ENCODE measurements at places on chromosomes 1 and 21.

DNA sequence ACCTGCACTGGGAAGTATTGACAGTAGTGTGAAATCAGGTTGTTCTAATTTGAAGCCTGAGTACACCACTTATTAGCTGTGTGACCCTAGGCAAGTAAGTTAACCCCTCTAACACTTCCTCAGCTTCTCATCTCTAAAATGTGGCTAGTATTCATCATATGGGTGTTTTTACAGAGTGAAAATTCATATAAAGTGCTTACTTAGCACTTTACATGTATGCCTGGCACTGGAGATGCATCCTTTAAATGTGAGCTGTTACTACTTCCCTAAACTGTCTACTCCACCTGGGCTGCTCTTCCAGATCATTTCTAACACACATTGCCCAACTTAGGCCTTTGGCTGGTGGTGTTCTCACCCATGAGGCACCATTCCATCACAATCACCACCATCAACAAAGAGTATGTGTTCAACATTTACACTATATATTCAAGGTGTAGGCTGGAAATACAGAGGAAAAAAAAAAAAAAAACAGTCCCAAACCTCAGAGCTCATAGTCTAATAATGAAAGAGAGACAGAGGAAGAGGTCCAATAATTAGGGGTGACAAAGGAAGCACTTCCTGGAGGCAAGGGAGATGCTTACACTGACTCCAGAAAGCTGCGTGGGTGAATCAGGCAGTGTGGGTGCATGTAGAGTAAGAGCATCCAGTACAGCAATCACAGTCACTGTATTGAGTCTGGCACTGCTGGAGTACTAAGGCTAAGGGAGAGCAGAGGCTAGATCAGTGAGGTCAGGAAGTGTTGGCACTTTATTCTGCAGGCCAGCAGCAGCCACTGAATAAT, 3.6 kb downstream of the STX6 start:
- DNase-seq, result peak; percentile 30

- no peak for DNase-seq
Observed at GRCh38 chr1:101314244-101314643, 77.4 kb downstream of the S1PR1 start.

- no peak for DNase-seq
Observed at GRCh38 chr1:188888386-188888785, 1589.3 kb downstream of the BRINP3 start.

DNA sequence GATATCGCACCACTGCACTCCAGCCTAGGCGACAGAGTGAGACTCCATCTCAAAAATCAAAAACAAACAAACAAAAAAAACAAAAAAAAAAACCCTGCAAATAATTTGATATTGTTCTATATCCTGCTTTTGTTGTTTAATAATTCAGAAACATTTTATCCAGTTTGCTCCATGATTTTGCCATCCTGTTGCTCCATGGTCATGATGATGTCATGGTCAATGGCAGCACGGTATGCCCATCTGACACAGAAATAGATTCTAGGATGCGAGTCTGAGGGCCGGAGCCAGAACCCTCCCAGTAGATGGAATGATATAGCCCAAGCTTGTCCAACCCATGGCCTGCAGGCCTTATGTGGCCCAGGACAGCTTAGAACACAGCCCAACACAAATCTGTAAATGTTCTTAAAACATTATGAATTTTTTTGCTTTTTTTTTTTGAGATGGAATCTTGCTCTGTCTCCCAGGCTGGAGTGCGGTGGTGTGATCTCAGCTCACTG, 39.8 kb downstream of the EDARADD start:
- no peak for DNase-seq

DNA sequence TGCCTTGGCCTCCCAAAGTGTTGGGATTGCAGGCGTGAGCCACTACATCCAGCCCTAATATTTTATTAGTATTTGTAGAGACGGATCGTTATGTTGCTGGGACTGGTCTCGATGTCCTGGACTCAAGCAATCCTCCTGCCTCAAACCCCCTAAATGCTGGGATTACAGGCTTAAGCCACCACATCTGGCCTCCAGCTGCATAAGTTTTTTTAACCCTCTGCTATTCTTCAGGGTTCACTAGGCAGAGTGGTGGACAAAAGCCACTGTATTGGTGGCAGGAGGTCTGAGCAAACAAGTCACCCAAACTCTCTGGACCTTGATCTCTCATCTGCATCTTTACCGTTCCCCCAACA, 10.1 kb upstream of the CLIC4 start:
- DNase-seq, result no peak

DNA sequence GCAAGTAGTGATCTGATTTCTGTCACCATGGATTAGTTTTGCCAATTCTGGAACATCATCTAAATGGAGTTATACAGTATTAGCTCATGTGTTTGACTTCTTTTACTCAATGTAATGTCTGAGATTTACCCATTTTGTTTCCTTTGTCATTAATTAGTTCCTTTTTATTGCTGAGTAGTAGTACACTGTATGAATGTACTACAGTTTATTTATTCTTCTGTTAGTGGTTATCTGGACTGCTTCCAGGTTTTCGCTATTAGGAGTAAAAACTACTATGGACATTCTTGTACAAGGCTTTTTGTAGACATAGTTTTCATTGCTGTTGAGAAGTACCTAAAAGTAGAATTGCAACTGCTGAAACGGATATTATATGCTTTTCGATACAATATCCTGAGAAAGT, 14.1 kb downstream of the SUCO start:
- DNase-seq, result no peak

GRCh38 chr1:101187297-101187696, 49.5 kb upstream of the S1PR1 start:
- no peak for DNase-seq

GRCh38 chr1:2233997-2234761, 6.1 kb downstream of the SKI start:
- DNase-seq, result peak; percentile 70

DNA sequence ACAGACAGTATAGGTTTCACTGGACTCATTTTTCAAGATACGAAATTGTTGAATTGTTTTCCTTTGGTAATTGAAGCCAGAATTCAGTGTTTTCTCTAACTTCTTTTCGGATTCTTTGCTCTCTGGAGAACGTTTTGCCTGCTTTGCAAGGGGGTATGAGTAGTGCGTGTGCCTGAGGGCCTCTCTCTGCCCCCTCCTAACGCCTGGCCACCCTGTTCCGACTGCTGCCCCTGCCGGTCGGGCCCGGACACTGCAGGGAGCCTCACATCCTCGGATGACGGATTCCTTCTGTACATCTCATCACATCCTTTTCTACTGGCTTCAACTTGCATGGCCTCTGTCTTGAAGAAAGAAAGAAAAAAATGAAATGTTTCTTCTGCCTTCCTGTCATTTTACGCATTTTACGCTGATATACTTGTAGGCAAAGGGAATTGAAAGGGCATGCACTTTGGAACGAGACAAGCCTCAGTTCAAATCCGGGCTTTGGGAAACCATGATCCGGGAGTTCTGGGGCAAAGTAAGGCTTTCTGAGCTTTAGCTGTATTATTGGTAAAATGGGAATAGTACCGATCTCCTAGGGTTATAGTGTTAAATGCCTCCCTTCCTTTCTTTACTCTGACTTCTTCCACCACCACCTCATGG, 65.1 kb downstream of the DISC1 start:
- no peak for DNase-seq
